CD4-positive, alpha-beta T cell treated with Interleukin-17A for 1 hour (primary cell): ENCODE measurements at places on chromosomes 2 and 18.

GRCh38 chr2:220377482-220378155, 750.2 kb downstream of the SLC4A3 start:
- no peak for DNase-seq

DNA sequence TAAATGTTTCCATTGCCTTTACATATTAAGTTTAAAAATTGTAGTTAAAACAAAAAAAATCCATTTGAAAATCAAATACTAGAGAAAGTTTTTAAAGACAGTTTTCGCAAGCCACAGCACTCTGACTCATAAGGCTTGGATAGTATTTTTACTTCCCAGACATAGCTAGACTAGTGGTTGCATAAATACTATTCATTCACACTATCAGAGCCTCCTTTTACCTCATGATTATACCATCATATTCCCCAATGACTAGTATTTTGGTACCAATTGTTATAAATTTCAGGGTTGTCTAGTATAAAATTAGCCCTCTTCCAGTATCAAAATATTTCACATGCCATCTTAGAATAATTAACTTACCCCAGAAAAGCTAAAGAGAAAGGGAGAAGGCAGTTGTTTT, 393.5 kb downstream of the ERBB4 start:
- DNase-seq, result no peak

DNA sequence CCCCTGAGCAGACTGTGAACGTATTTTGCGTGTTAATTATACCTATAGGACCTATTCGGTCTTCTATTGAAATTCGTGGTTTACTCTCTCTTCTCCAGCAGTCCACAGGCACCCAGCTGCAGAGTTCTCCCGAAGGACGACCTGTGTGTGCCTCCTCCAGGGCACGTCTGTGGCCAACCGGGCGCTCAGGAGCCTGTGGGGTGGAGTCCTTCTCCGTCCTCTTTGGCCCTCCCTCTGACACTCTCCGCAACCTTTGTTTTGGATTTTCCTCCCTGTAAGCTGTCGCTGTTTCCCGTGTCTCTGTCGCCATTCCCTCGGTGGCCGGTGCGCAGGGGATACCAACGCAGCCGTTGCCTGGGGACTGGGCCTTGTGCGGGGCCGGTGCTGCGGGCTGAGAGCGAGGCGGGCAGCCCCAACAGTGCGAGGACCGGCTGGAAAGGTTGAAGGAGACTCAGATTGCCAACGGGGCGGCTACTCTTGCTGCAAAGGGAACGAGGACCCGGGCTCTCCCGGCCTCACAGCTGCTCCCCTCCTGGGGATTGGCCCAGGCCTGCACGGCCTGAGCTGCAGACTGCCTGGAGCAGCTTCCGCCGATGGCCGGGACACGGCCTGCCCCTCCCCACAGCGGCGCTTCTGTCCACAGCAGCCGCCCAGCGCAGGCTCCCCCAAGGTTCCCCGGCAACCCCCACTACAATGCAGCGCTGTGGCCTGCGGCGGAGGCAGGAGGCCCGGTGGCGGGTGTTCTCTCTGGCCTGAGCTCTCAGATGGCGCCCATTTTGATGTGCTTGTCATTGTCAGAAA, 221.0 kb downstream of the MTX2 start:
- no peak for DNase-seq

- no peak for DNase-seq
Observed at GRCh38 chr2:122480501-122481243, 725.2 kb downstream of the TSN start.

DNA sequence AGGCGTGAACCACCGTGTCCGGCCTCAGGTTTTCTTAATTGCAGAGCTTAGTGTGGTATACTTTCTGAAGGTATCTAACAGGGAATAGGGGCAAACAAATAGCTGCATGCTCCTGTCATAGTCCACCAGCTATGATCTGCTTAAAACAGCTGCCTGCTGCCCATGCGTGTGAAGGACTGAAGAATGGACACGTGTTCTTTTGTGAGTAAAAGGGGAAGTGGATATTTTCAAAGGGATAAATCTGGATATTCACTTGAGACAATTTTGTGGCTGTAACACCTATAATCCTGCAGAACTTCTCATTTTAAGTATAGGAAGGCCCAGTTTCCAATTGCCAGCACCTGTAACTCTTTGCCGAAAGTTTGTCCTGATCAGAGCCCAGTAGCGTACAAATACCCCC, 44.7 kb downstream of the TRPM8 start:
- no peak for DNase-seq

GRCh38 chr2:84817239-84817655, 63.6 kb downstream of the TRABD2A start:
- DNase-seq, result no peak

GRCh38 chr2:69208023-69208595, 178.9 kb downstream of the GFPT1 start:
- DNase-seq, result no peak

GRCh38 chr2:170815311-170815710, 1.4 kb upstream of the GAD1 start:
- DNase-seq, result no peak

GRCh38 chr18:79642626-79643025, 37.0 kb upstream of the CTDP1 start:
- peak; percentile 6 for DNase-seq

- DNase-seq, result no peak
Observed at GRCh38 chr2:68776124-68776523, 41.5 kb downstream of the ARHGAP25 start.

- no peak for DNase-seq
Observed at GRCh38 chr2:242064364-242065250, 195.1 kb downstream of the RTP5 start.

DNA sequence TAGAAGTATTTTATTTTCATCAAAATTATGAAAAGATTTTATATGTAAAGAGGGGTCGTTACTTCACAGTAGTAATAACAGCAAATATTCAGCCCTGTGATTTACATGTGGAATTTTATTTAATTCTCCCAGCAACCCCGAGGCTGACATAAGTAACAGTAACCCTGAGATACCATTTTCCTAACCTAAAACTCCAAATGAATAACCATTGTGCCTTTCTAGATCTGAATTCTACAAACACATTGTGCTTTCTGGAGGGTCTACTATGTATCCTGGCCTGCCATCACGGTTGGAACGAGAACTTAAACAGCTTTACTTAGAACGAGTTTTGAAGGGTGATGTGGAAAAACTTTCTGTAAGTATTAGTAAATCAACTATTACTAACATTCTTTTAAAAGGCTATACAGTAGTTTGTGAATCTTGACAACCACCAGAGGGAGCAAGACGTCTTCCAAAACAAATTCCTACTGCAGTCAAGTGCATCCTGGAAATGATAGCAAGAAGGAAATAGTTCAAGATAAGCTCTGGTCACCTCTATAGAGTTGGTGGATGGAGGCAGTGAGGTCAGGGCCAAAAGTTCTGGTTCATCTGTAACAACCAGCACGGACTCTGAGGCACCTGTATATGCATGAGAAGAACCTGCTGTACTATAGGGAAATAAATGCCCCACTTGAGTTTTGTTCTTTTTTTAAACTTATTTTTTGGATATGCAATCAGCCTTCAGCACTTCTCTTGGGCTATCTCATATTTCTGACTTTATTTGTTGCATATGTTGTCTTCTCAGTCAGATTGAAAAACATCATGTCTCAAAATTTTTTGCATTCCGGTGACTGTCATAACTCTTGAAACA, 37.4 kb downstream of the ACTR2 start:
- DNase-seq, result peak; percentile 35

- DNase-seq, result no peak
Observed at GRCh38 chr2:238488347-238488826, 61.7 kb downstream of the ASB1 start.

GRCh38 chr2:231568785-231569435, 23.8 kb upstream of the TEX44 start:
- no peak for DNase-seq

DNA sequence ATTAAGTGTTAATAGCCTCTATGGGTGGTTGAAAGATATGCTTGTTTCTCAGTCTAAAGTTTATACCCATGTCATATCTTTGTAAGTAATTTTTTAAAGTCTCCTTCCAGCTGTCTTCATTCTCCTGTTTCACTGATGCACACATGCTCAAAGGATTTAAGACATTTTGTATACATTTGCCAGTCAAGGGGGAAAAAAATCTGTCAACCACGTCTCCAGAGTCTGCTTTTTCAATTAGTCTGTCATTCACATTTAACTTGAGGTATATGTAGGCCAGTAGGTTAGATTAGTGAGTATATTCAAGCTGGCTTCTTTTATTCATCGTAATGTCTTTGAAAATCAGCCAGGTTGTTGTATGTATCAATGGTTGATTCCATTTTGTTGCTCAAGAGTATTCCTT, 193.5 kb downstream of the MCFD2 start:
- DNase-seq, result no peak

GRCh38 chr2:54954705-54955357, 95.4 kb downstream of the RTN4 start:
- DNase-seq, result no peak

GRCh38 chr2:38740851-38741731, 10.1 kb downstream of the SRSF7 start:
- DNase-seq, result peak; percentile 75

- DNase-seq, result no peak
Observed at GRCh38 chr2:40611196-40611595, 159.3 kb upstream of the SLC8A1 start.
